ENCODE measurements at places on chromosomes 6 and 20.

DNA sequence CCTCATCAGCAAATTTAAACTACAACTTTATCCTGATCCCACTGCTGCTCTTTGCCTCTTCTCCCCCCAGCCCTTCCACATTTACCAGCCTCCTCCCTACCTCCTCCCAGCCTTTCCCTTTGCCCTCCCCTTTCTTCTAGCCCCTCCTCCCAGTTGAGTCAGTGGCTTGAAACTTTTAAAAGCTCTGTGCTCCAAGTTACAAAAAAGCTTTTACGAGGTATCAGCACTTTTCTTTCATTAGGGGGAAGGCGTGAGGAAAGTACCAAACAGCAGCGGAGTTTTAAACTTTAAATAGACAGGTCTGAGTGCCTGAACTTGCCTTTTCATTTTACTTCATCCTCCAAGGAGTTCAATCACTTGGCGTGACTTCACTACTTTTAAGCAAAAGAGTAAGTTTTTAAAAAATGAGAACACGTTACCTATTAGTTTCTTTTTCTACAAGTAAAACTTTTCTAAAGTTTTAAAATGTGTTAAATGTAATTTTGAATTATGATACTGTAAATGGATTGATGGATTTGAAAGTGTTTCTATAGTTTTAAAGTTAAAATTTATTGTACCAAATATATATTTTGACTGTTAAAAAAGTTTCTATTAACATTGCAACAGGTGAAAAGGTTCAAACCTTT lies at the start of gene GJA1:
GJA1 (plus strand) TSS at position 203 of the 626 bp plus-strand sequence. CDS start 11,202 bp downstream, outside the sequence.
- DNase-seq: no peak

GRCh38 chr20:46000262-46000996 lies 8.3 kb upstream of the MMP9 start:
- no peak for DNase-seq

GRCh38 chr6:112296694-112297093 lies 42.3 kb upstream of the LAMA4 start:
- DNase-seq: no peak

DNA sequence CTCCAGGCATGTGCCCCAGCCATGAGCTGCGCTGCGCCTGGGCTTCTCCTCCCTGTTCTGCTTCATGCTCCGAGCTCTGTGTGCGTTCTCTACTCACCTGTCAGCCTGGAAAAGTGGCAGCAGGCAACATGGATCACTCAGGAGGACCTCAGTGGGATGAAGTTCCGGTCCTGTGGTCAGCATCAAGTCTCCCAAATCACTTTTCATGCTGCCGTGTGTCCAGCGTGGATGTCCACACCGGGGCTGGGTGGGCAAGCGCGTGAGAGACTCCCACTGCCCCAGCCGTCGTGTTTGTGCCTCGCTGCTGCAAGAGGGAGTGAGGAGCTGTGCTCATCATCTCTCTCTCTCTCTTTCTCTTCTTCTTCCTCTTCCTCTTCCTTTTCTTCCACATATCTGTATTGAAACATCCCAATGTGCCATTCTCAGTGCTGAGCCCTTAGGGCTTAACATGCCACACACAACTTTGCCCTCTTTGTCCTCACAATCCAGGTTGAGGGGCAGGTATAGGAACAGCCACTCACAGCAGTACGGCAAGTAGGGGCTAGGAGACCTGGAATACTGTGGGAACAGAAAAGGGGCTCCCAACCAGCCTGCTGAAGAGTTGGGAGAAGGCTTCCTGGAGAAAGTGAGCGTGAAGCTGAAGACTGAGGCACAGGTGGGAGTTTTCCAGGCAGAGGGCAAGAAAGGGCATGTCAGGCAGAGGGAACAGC lies 3.8 kb upstream of the PDYN start:
- DNase-seq: no peak

GRCh38 chr6:50846144-50846851 lies 27.6 kb downstream of the TFAP2B start:
- DNase-seq: no peak
